Activated CD4-positive, alpha-beta T cell treated with anti-CD3 and anti-CD28 coated beads for 4 hours (primary cell): ENCODE measurements at places on chromosomes 16 and 17.

- DNase-seq: no peak
Observed at GRCh38 chr17:13283606-13284005, 265.8 kb upstream of the ELAC2 start.

- DNase-seq: no peak
Observed at GRCh38 chr17:72136692-72137091, 15.9 kb downstream of the SOX9 start.

- no peak for DNase-seq
Observed at GRCh38 chr16:66534376-66534799, 15.5 kb downstream of the TK2 start.

DNA sequence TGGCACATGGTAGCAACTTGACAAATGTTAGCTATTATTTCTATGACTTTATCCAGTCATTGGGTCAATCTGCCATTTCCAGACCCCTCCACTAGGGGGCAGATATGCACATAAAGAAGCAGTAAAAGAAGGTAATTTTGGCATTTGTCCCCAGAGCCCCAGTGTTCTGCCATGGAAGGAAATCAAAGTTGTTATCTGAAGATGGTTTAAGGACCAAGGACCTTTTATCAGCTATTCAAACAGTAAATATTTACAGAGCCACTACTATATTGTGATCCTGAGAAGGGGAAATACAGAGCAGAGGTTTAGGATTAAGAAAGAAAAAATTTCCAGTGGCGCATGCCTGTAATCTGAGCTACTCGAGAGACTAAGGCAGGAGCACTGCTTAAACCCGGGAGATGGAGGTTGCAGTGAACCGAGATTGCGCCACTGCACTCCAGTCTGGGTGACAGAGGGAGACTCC, 20.0 kb downstream of the TRAF4 start:
- DNase-seq: peak; percentile 71

DNA sequence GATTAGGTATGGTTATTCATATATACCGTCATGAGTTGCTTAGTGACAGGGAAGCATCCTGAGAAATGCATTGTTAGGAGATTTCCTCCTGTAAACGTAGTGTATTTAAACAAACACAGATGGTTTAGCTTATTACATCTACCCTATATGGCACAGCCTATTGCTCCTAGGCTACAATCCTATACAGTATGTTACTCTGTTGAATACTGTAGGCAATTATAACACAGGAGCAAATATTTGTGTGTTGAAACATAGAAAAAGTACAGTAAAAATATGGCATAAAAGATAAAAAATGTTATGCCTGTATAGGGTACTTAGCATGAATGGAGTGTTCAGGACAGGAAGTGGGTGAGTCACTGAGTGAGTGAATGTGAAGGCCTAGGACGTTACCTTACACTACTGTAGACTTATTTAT, 157.7 kb downstream of the CDH11 start:
- DNase-seq: no peak

GRCh38 chr17:68205808-68206720, 41.8 kb upstream of the AMZ2 start:
- DNase-seq: peak; percentile 7

GRCh38 chr17:9274973-9275372, 253.7 kb downstream of the NTN1 start:
- no peak for DNase-seq

DNA sequence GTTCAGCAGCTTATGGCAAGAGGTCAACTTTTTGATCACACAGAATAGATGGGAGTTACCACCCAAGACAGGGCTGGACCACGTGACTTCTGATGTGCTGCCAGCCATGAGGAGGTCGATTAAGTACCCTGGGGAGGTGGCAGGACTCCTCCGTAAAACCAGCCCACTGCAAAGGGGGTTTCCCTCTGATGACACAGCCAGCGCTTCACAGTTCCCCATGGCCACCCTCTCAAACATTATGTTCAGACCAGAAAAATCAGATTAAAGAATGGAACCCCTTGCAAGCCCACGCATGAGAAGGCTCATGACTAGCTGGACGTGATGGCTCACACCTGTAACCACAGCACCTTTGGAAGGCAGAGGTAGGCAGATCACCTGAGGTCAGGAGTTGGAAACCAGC, 222.9 kb downstream of the CPPED1 start:
- DNase-seq: no peak

- no peak for DNase-seq
Observed at GRCh38 chr17:37787055-37787757, 42.3 kb upstream of the HNF1B start.

GRCh38 chr17:35374766-35375344, 1.4 kb upstream of the SLFN11 start:
- no peak for DNase-seq

GRCh38 chr16:17109413-17109812, 361.3 kb downstream of the XYLT1 start:
- DNase-seq: no peak

GRCh38 chr16:89599451-89599858, 14.0 kb upstream of the DPEP1 start:
- DNase-seq: peak; percentile 28

DNA sequence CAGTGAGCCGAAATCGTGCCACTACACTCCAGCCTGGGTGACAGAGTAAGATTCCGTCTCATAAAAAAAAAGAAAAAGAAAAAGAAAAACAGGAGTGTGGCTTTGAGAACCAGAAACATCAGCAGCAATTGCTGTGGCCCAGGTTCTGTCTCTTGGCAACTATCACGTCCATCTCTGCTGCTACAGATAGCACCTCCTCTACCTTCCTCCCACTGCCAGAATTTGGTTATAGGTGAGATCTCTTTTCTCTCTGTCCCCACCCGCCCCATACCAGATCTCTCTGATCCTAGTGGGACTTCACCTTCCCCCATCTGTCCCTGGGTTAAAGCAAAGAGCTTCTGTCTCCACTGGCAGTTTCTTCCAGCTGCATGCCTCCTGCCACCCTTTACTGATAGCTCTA, 3.1 kb downstream of the TLCD2 start:
- DNase-seq: no peak

- DNase-seq: no peak
Observed at GRCh38 chr16:57689762-57690558, 4.6 kb upstream of the DRC7 start.

- no peak for DNase-seq
Observed at GRCh38 chr17:79574108-79574507, 36.7 kb downstream of the RBFOX3 start.

DNA sequence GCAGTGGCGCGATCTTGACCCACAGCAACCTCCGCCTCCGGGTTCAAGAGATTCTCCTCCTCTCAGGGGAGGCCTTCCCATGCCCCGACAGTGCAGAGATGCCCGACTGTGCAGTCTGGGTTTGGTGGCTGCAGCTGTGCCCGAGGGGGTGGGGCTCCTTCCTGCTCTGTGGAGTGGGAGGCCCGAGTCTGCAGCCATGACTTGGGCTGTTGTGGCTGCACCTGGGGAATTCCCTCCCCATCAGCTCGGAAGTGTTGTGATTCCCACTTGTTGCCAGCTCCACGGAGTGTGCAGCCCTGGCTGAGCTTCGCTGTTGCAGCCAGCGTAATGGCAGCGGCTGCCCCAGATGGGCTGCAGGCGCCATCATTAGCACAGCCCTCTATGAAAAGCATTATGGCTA, 66.4 kb upstream of the SMIM36 start:
- DNase-seq: peak; percentile 41

DNA sequence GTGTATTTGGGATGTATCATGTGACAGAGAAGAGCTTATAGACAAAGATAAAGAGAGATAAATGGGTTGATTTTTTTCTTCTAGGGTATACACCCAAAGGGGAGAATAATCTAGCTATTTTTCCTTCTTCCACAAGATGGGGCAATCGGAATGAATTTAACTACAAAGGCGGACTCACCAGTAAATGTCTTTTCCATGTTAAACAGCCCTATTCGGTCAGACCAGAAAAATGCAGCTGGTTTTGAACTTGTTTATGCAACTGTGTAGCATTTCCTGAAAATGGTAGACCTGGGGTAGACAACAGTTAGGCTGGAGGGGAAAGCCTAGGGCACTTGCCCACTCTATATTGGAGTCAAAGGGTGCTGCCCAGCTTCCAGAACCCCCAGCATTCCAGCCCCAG, 477.1 kb downstream of the TOX3 start:
- DNase-seq: no peak

- DNase-seq: no peak
Observed at GRCh38 chr17:72579990-72580320, 459.1 kb downstream of the SOX9 start.

GRCh38 chr16:51762081-51762996, 611.3 kb upstream of the SALL1 start:
- no peak for DNase-seq

DNA sequence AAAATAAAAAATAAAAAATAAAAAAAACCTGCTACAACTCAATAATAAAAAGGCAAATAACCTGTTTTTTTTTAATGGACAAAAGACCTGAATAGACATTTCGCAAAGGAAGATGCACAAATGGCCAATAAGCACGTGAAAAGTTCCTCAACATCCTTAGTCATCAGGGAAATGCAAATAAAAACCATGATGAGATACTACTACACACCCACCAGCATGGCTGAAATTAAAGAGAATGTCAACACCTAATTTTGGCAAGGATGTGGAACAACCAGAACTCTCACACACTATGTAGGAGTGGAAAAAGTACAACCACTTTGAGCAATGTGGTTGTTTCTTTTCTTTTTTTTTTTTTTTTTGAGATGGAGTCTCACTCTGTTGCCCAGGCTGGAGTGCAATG, 24.6 kb downstream of the COG7 start:
- DNase-seq: no peak

- no peak for DNase-seq
Observed at GRCh38 chr16:76653390-76654026, 376.3 kb downstream of the CNTNAP4 start.

DNA sequence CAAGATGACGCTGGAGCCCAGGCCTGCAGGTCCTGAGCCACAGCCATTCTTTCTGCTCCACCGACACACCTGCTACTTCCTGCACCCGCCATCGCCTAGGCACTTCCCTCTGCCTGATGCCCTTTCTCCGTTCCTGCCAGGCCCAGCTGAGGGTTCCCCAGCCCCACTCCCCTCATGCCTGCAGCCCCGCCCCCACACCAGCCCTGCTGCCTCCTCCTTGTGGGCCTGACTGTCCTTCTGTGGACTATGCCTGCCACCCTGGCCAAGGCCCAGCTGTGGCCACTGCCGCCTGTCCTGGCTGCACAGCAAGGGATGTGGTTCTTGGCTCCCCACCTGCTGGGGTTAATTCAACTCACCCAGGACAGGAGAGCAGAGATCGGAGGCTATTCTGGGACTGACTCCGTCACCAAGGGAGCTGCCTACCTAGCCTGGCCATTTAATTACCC, 7.5 kb downstream of the NATD1 start:
- DNase-seq: no peak

DNA sequence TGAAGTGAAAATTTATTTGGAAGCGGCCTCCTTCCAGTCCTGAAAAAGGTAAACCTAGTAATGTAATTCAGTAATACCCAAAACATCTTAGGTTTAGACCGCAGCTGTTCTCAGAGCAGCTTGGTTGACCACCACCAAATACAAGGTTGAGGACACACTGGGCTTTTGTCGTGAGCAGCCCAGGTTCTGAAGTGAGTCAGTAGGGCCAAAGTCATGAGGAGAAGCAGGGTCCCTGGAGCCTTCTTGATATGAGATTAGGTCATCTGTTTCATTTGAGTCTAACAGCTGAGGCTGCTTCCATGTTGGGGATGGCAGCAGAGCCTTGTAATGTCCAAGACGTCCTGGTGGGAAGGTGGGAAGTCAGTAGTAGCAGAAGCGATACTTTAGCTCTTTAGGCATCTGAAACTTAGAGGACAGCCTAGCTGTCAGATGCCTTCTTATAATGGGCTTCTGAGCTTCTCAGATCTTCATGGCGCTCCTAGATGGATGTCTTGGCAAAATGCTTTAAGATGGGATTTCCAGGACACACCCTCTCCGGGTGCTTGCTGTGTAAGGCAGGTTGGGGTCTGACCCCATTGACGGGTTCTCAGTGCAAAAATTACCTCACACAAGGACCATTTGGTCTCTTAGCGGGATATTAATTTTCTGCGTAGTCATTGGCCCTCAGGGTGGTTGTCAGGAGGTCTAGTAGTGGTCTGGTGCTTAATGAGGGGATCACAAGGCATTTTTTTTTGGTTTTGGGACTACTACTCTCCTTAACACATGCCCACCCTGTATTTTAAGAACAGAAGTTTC, 2.4 kb downstream of the ALKBH5 start:
- DNase-seq: no peak

- DNase-seq: no peak
Observed at GRCh38 chr17:43860927-43861622, 14.1 kb downstream of the CD300LG start.

GRCh38 chr16:2209258-2210008, 1.2 kb downstream of the BRICD5 start:
- DNase-seq: no peak

GRCh38 chr16:3074860-3075522, 9.6 kb downstream of the IL32 start:
- peak; percentile 73 for DNase-seq

GRCh38 chr16:86575754-86576557, 2.4 kb upstream of the FOXL1 start:
- DNase-seq: peak; percentile 39

DNA sequence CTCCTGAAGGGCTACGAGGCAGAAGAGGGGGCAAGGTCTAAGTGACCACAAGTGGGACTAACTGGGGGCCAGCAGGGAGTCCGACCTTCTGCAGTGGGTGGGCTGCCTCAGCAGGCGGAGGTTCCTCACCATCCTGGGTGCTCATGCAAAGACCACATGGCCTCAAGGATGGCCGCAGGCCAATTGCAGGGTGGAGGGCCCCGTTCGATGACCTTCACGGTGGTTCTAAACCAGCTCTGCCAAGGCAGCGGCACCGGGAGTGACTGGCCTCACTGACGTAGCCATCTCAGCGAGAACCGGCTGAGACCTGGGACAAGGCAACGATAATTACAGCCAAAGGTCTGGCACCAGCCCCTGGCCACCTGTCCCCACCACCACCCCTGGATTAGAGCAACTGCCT, 5.7 kb downstream of the SMIM5 start:
- DNase-seq: no peak

GRCh38 chr17:77372444-77373298, 231.9 kb downstream of the SEC14L1 start:
- DNase-seq: peak; percentile 59

DNA sequence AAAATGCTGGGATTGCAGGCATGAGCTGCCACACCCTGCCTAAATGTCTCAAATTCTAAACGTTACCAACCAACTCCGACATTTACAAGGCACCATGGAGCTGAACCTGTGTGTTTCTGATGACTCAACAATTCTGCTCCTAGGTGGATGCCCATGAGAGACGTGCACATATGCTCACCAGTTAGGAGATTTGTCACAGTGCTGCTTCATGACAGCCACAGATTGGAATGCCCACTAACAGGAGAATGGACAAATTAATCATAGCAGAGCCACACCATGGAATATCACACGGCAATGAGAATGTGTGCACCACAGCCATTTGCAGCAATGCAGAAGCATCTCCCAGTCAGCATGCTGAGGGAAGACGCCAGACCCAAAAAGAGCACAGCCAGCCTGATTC, 8.0 kb upstream of the KCNG4 start:
- no peak for DNase-seq
